ENCODE measurements at places on chromosomes 7 and 10.

DNA sequence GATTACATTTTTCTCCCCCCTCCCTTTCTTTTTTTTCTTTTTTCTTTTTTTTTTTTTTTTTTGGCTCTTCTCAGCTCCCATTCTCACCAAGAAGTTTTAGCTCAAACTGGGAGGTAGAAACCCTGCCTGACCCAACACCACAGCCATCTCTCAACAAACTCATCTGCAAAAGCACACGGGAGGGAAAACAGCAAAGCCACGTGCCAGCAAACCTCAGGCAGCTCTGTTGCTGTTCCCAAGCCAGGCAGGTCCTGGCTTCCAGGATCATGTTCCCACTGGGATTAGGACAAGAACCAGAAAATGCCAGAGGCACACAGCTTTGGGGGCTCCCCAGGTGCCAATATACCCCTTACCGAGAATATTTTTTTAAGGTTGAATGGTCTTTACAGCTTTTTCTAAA lies 56.7 kb downstream of the ITIH5 start:
- DNase-seq, result no peak

- no peak for DNase-seq
Measured at GRCh38 chr10:70679498-70679897, 7.2 kb downstream of the ADAMTS14 start.

- no peak for DNase-seq
Measured at GRCh38 chr10:118167056-118167700, 120.4 kb upstream of the RAB11FIP2 start.

- no peak for DNase-seq
Measured at GRCh38 chr10:24341371-24341770, 132.4 kb downstream of the KIAA1217 start.

GRCh38 chr10:124124123-124124768 lies 30.8 kb upstream of the CHST15 start:
- no peak for DNase-seq

DNA sequence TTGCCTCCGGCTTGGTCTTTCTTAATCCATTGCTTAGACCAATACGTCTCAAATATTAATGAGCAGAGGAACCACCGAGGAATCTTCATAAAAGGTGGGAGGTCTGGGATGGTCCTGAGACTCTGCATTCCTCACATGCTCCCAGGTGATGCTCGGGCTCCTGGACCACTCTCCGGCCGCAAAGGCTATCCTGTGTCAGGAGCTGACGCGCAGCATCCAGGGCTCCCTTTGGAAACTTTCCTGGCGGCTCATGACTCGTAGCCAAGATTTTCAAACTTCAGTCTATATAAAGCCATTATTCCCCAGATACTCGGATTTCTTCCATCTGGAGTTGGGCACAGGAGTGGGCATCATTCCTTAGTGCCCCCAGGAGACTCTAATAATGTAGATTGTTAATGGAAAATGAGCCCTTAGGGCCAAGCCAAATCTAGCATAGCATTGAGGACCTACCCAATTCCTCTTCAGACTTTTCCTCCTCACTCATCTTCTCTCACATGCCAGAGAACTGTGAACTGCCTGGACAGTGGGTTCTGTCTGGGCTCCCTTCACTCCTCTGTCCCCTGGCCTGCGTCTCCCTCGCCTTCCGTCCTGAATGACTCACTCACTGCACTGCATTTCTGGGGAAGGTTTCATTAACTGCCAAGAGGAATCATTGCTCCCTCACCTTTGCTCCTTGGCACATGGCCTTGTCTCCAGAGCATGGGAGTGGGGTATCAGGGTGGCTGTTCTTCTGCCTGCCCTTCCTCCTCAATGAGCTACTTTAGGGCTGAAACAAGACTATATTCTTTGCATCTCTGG lies 89.3 kb downstream of the MKI67 start:
- no peak for DNase-seq

DNA sequence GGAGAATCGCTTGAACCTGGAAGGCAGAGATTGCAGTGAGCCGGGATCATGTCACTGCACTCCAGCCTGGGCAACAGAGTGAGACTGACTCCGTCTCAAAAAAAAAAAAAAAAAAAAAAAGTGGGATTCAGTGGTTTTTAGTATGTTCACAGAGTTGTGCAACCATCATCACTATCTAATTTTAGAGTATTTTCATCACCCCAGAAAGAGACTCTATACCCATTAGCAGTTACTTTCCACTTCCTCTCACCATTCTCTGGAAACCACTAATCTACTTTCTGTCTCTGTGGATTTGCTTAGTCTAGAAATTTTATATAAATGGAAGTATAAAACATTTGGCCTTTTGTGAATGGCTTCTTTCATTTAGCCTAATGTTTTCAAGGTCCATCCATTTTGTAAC lies 113.4 kb downstream of the ST7 start:
- no peak for DNase-seq

Data from stimulated activated CD4-positive, alpha-beta T cell treated with anti-CD3 and anti-CD28 coated beads, Interleukin-15, amount 100 ng/mL, for 1 hour (primary cell).